Spinal cord (tissue), 10 donors: ENCODE measurements at places on chromosomes 6 and 20.
A peak's percentile ranks its signal among the peaks of the same experiment; 100 is the strongest.

DNA sequence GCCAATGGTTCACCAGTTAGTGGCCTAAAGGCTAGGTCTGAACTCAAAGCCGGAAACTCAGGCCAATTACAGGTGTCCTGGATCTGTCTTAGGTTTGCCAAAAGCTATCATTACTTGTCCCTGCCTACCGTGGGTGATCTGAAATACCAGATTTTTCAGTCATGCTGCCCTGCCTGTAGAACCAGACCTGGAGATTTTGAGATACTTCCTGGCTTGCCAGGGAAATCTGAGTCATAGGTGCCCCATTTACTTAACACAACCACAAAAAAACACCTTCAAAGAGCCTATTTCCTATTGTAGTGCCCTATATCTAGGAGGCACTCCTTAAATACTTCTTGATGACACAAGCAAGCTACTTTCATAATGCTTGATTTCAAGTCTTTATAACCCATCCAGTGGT is 13.9 kb upstream of the RANBP9 start:
- DNase-seq: no peak

DNA sequence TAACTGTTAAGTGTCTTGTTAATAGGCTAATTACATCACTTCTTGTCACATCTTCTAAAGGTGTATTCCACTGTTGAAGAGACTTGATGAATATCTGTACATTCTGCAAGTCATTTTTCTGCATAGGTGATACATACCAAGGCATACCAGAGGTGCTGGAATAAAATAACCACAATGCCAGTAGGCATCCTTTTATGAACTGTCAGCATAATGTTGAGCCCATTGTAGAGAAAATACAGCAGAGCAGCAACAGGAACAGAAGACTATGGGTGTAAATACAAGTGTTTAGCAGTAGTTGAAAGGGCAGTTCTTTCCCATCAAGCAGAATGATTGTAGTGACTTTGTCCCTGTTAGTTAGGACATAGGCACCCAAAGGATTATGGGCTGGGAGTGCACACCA is 44.4 kb upstream of the ZNF337 start:
- no peak for DNase-seq

- peak; percentile 9 for DNase-seq
Measured at GRCh38 chr6:125224231-125224861, 70.8 kb downstream of the TPD52L1 start.

- DNase-seq: no peak
Measured at GRCh38 chr6:143965503-143966171, 42.4 kb downstream of the PLAGL1 start.

GRCh38 chr6:26392932-26393636 is 9.0 kb upstream of the BTN3A1 start:
- DNase-seq: no peak

GRCh38 chr20:9103955-9104354 is 35.1 kb downstream of the PLCB4 start:
- no peak for DNase-seq

GRCh38 chr20:57173986-57174385 is 92.5 kb downstream of the BMP7 start:
- DNase-seq: no peak

- no peak for DNase-seq
Measured at GRCh38 chr20:51562027-51562331, 19.5 kb upstream of the NFATC2 start.

GRCh38 chr6:28224131-28225055 is 682 bp upstream of the ZSCAN9 start:
- DNase-seq: no peak

GRCh38 chr20:8870652-8871051 is 198.2 kb upstream of the PLCB4 start:
- DNase-seq: no peak

DNA sequence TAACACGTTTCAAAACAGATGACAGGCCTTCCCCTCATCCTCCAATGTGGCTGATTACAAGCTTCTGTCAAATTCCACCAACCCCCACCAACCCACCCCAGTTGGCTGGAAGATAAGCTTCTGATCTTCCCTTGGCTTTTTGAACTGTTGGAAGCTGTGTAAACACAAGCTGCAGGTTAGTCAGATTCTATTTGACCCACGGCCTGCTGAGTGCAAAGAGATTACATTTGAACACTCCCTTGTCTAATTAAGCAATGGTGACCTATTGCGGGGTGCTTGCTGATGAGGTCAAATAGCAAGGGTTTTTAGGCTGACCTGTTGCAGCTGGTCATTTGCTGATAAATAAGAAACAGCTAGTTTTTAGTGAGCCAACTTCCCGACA is 379.7 kb downstream of the BMP2 start:
- DNase-seq: no peak

DNA sequence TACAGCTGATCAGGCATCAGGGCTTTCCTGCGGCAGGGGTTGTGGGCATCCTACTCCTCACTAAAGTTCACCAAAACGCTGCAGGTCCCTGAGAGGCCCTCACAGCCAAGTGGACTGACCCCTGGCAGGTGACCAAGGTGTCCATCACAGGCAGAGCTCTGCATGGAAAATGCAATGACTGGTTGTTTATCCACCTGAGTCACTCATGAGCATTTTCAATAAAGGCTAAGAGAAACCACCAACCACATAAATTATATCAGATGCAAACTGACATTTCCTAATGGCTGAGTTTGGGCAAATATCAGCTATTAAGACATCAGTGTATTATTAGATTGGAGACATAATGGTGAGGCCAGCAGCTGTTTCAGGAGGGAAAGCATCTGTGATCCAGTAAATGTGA is 152.7 kb upstream of the SYNDIG1 start:
- DNase-seq: no peak

DNA sequence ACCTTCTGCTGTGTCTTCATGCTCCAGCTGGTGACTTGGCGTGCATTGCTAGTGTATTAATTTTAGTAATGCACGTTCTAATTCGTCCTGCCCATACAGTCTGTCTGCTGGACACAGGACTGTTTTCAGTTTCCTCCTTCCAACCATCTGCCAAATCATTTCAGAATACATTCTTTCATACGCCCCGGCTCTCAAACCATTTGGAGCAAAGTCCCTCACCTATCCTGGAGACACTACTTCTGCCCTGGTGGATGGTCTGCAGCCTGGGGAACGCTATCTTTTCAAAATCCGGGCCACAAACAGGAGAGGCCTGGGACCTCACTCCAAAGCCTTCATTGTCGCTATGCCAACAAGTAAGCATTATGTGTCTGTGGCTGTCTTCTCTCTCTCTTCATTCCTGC is 60.5 kb downstream of the FNDC1 start:
- peak; percentile 79 for DNase-seq

GRCh38 chr6:42022755-42023384 is 27.5 kb upstream of the TAF8 start:
- DNase-seq: no peak

DNA sequence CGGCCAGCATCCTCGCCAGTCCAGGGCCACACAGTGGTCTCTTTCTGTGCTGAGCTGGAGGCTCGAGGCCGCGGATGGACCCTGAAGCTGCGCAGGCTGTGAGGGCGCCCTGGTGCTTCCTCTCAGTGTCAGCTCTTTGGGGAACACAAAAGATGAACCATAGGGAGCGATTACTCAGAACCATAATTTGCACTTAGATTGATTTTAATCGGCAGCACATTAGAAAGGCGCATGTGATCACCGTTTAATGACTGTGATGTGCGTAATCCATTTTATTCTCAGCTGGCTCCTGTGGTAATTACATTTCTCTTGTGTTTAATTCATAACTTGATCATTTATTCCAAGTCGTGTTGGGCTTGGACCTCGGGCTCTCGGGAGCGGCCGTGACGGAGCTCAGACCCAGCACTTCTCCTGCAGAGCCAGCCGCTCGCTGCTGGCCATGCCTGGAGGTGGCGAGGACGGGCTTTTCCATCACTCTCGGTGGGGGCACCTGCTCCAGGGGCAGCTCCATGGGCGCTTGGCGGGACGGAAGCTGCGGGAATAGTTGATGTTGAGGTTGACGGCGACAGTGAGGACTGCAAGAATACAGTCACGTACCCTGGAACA is 25.6 kb upstream of the NTSR1 start:
- peak; percentile 88 for DNase-seq

GRCh38 chr6:46490425-46491200 is 636 bp downstream of the RCAN2 start:
- no peak for DNase-seq

DNA sequence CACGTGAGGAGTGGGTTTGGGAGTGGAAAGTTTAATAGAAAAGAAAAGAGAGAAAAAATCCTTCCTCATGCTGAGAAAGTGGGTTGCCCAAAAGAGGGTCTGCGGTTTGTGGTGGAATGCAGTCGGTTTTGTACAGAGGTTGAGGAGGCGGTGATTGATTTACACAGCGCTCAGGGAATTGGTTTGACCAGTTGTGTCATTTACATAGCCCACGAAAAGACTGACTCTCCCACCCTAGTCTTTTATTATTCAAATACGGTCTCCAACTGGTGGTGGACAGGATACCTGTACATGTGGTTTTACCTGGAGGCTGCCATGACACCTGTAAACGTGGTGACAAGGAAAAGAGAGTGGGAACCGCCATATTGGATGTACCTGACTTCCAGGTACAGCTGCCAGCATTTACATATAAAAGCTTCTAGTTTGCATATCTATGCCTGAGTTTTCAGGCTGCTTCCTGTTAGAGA is 42.1 kb downstream of the HLA-DPB1 start:
- no peak for DNase-seq
